ENCODE measurements at places on chromosomes 4 and X.

GRCh38 chr4:169485791-169486742 is 126.3 kb downstream of the NEK1 start:
- DNase-seq = peak; percentile 29

DNA sequence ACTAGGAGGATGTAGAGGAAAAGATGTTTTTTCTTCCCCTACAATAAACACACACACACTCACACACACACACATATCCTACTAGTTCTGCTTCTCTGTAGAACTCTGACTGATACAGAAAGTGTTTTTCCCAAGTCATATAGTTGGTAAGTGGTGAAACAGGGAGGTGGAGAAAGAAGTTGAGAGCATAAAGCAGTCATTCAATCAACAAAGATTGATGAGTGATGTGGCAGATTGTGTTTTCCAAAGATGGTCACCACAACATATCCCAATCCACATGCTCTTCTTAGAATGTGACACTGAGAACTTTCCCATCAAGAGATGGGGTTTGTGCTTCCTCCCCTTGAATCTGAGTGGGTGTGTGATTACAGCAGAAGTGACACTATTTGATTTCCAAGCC is 123.4 kb upstream of the ATP6AP2 start:
- no peak for DNase-seq

DNA sequence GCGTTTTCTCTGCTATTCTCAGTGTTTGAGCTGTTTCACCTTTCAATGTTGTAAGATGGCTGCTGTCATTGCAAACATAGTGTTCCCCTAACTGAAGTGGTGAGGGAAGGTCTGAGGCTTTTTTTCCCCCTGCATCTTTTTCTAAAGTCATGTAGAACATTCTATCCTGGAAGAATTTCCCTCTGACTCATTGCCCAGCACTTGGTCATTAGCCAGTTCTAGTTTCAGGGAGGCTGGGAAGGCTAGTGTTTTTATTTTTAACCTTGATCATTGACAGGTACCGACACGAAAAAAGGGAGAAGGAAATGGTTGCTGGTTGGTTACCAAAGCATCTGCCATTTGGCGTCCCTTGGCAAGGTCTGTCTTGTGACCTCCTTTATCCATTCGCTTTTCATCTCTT is 6.6 kb downstream of the LANCL3 start:
- peak; percentile 8 for DNase-seq

DNA sequence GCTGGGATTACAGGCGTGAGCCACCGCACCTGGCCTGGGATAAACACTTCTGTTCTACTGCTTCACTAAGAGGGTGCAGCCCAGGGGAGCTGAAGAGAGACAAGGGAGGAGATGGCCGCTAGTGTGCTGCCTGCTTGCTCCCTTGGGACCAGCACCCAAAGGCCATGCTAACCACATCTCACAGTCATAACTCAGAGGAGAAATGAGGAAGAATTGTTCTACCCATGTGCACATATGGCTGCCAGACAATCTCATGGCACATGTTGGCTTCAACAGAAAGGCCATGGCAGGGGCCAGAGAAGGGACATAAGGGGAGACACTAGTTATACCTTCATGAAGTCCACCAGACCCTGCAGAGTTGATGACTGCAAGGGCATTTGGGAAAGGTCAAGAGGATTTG is 22.4 kb downstream of the CLDN22 start:
- DNase-seq = no peak

DNA sequence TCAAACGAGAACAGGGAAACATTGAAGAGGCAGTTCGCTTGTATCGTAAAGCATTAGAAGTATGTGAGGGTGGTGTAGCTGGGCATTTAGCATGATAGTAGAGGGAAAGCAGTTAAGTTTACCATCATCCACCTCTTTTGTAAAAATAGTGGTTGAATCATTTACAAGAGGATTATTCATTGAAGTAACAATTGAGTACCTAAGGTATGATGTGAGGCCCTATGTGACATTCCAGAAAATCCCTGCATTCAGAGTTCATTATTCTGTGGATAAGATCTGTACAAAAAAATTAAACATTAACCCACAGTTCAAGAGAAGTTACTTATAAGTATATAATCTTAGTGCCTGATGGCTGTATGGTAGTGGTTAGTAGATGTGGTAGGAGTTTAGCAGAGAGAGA is 22.2 kb upstream of the GCNA start:
- DNase-seq = no peak

DNA sequence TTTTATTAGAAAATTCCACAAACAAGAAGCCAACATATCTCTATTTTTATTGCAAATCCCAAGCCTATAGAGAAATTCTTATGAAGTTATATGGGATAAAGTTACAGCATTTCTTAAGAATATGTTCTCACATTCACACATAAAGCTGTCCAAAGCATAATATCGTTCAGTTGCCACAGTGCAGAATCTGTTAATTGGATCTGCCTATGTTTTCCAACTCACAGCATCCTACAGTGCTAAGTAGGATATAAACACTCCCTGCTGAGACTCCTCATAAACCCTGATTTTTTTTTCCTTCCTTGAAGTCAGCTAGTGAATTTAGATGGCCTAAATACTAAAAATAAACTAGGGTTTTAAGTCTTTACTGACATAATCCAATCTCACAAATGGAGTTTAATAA is 307.9 kb downstream of the PDGFC start:
- no peak for DNase-seq

- DNase-seq = no peak
These were observed 345.4 kb downstream of the ADAM29 start for GRCh38 chr4:175263537-175263936.

DNA sequence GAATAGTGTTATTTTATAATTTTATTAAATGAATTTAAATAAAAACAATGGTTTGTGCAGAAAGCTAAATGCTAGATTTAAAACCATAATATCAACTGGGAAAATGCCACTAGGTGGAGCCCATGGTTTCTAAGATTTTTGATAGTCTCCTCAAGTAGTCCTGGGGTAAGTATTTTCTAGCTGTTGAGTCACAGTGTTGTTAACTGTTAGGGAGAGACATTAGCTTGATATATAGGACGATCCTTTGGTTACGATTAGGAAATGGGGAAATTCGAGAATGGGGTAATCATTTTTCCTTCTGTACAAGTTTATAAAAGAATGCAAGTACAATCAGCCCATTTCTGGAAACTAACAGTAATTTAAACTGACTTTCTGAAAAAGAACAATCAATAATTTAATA is 378.4 kb downstream of the ANKRD50 start:
- DNase-seq = peak; percentile 27

DNA sequence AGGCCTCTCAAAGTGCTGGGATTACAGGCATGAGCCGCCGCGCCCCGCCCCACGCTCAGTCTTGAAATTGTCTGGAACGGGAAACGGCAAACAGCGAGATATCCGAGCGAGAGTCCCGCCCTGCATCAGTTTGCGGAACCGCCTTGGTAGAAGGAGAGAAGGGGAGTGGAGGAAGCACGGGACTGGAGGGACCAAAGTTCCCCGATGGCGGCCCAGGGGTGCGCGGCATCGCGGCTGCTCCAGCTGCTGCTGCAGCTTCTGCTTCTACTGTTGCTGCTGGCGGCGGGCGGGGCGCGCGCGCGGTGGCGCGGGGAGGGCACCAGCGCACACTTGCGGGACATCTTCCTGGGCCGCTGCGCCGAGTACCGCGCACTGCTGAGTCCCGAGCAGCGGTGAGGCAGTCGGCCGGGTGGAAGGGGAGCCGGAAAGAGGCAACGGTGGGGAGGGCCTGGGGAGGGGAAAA is at the start of gene BST1:
TSS of gene BST1 (plus strand) at position 125 of the 463 bp plus-strand sequence. CDS start at position 205, 80 bp downstream.
- DNase-seq = peak; percentile 51

DNA sequence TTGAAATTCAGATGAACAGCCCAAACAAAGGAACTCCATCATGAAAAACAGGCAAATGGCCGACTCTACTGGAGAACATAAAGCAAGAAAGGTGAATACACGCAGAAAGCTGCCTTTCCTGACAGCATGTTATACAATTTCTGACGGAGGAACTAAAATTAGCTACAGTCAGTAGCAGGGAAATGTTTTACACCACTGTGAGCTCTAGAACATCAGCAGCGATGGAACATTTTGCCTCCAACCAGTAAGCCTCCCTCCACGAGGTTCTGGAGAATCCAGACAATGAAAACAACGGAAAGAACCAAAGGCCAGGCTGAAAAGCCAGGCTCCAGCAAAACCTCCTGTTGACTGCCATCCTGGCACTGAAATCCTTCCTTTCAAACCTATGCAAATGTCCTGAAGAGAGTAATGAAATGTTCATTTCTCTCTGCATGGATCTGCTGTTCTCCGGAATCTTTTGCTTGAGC is 78.9 kb downstream of the IRF2 start:
- DNase-seq = no peak
